Activated CD8-positive, alpha-beta T cell treated with anti-CD3 and anti-CD28 coated beads for 36 hours (primary cell): ENCODE measurements at places on chromosomes 3 and 15. TPM values are rescaled to one million over a fixed set of nuclear protein-coding genes. Genes with fewer than 3 reads are reported as not detected.
A peak's percentile ranks its signal among the peaks of the same experiment; 100 is the strongest.

DNA sequence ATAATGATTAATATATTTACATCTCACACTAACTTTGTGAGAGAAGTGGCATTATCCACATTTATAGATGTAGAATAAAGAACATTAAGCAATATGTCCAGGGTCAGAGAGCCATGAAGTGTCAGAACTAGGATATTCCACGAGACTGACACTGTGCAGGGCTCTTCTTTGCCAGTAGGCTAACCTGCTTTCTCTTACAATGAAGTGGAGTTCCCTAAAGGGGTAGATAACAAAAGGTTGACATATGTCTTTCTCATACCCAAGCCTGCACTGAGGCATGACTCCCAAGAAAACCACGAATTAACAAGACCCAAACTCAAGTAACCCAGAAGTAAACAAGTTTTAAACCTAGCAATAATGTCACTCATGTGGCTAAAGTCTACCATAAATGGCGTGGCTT lies 191.5 kb upstream of the SLC2A2 start:
- DNase-seq, result no peak

- no peak for DNase-seq
These were observed 36.8 kb upstream of the TM4SF4 start for GRCh38 chr3:149437710-149438109.

GRCh38 chr15:101615986-101616848 lies 36.0 kb downstream of the TM2D3 start:
- DNase-seq, result peak; percentile 42

GRCh38 chr15:93290618-93290946 lies 201.6 kb upstream of the RGMA start:
- no peak for DNase-seq

- no peak for DNase-seq
These were observed 6.6 kb downstream of the GPX1 start for GRCh38 chr3:49351521-49352011.

DNA sequence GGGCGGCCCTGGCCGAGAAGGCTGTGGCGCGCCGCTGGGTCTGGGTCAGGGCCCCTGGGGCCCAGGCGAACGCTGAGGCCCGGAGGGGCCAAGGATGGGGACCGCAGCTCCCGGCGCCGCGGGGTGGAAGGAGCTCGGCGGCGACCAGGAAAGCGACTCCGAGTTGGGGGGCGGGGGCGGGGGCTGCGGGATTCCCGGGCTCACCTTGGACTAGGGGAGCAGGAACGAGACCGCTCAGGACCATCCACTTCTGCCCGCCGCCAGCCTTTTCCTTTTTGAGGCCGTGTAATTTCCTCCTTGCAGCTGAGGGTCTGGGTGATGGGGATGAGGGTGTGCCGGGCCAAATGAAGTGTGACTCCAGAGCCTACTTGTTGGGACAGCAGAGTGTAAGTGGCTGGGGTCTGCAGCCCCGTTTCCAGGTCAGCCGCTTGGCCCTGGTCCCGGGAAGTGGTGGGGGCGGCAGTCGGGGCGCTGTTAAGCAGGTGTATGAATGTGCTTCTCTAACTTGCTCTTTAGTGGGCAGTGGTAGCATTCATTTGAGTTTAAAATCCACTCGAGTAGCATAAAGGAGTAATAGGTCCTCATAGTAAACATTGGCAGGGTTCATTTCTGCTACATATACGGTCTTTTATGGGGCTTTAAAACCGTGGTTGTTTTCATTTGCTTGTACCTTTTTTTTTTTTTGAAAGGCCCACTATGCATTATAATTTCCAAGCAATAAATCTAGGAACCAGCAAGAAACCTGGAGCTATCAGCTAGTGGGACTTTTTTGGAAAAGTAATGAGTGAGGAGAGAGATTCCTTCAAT lies 717 bp downstream of the PXK start:
- DNase-seq, result peak; percentile 55

DNA sequence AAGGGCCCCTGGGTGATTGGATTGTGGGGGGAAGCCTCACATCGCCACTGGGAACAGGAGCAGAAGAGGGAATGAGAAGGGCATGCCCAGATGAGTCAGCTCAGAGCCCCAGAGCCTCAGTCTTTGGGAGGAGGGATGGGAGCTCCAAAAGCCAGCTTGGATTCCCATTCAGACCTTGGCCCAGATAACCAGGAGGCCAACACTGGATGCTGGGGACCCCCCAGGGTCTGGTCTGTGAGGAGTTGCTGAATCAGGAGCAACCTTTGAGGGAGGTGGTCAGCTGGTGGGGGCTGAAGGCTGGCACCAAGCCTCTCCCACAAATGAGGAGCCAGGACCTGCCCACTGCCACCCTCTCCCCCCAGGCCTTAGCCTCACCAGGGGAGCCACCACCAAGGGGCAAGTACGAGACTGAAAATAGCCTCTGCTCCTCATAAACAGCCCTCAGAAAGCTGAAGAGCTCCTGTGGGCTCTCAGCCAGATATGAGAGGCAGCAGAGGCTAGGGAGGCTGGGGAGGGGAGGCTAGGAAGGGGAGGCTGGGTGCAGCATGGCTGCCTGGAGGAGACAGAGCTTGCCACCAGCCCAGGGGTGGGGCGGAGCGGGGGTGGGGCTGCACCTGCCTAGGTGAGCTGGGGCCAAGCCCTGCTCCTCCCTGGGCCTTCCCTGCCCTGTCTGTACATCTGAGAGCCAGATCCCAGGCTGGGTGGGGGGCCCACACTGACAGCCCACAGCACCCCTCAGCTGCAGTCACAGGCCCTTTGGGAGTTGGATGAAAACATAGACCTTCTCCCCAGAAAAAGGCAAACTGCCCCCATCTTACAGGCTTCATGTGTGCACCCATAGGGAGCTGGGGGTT lies 99.8 kb downstream of the SEC22A start:
- no peak for DNase-seq

DNA sequence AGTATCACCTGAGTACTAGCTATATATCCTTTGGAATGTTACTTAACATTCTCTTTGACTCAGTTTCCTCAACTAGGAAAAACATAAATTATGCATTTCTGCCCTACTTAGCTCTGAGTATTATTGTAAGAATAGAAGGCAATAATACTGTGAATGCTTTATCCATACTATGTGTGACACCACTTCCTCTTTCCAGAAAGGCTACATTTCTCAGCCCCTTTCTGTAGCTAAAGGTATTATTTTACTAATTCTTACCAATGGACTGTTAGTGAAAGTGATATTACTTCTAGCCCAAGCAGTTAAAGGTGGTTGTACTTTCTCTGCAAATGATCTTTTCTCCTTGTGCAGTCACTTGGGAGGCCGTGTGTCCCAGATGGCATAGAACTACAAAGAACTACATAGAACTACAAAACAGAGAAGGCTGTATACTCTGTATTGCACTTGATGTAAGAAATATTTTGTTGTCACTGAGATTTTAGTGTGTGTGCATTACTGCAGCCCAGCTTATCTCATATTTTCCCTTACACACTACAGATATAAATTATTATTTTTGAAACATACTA lies 35.1 kb downstream of the MYH15 start:
- DNase-seq, result no peak

GRCh38 chr3:52055537-52056351 lies 627 bp downstream of the DUSP7 start:
- DNase-seq, result peak; percentile 61

DNA sequence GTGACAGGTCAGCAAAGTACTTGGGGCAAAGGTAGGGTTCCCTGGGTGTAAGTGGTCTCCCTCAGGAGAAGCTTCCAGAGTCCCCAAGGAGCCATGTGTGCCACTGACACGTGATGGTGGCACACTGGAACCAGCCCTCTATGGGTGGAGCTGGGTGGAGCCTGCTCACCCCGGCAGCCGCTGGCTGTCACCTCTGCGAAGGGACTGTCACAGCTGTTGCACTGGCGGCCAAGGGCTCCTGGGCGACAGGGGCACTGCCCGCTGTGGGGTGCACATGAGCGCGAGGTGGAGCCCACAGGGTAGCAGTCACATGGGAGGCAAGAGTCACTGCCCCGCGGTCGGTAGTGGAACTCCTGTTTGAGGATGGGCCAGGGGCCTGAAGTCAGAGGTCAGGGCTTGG lies 12.0 kb downstream of the CELSR3 start:
- DNase-seq, result no peak

The CSPG4 gene
- not detected for total RNA-seq

The EFHB gene
- total RNA-seq, result 0.69 TPM

The MESP2 gene
- total RNA-seq, result not detected

The LYZL4 gene
- not detected for total RNA-seq

The EXD1 gene
- not detected for total RNA-seq

The PCOLCE2 gene
- 1.1 TPM for total RNA-seq
